ENCODE measurements at places on chromosomes 5 and 9.

DNA sequence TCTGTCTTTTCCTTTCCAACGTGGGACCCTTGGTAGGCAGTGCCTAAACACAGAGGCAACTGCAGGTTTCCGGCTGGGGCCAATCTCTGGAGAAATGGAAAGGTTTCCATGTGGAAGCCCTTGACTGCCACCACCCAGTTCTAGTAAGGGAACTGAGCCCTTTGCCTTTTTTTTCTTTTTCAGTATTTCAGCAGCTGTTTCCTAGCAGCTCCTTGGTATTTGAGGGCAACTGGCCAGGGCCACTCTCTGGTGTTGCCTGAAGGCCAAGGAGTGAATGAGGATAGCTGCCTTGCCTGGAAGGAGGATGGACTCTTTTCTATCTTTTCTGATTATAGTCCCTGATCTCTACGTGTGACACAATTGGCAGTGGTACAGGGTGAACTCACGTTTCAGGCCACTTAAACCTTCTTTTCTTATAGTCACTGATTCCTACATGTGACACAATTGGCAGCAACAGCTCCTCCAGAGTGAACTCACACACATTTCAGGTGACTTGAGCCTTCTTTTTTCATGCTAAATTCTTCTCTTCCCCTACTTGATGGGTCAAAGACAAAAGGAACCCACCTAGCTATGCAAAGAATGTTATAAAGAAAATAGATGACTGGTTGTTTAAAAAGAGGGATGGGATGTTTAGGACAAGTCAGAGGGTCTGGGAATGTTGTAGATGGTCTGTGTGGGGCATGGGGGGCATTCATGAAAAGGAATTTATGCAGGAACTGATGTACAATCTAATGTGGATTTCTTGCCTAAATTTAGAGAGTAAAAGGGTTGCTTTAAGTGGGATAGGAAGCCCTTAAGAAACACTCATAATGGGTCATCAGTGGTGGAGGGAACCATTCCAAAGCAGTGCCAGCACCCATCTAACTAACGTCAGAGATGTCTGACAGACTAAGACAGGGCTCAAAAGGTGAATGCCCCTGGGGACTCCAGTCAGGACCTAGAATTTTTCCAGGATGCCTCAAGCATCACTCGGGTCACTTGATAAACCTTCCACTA is 190.1 kb downstream of the TMEM232 start:
- peak; percentile 9 for DNase-seq

GRCh38 chr9:112200711-112201110 is 25.6 kb upstream of the SUSD1 start:
- no peak for DNase-seq

DNA sequence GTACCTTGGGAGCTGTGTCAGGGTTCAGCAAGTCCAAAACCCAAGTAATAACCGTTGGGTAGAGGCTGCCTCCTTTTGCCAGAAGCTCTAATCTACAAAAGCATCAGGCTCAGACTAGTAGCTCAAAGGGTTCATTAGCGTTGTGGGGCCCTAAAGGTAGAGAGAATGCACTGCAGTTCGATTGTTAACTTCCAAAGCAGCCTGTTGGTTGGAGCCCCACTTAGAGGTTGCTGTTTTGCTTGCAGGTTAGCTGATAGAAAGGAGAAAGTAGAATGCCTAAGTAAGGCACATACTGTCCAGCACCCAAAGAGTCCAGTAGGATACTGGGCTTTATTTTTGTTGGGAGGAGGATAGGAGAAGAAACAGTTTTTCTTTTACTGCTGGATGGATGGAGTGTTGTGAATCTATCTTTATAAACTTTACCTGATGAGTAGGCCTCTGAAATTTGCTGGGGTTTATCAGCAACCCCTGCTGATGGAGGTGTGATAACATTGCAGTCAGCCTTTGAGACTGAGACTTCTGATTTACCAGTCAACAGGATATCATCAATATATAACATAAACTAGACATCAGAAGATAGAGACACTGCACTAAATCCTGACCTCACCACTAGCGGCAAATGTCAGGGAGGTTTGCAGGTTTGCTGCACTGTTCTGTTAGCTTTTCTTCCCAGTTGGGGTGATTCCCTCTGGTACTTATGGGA is 34.8 kb downstream of the ZNF131 start:
- DNase-seq = no peak

- peak; percentile 61 for DNase-seq
These were observed 363.0 kb upstream of the RIOK2 start for GRCh38 chr5:97545886-97546535.

- DNase-seq = no peak
These were observed 177.1 kb downstream of the NFIB start for GRCh38 chr9:14136646-14137370.

DNA sequence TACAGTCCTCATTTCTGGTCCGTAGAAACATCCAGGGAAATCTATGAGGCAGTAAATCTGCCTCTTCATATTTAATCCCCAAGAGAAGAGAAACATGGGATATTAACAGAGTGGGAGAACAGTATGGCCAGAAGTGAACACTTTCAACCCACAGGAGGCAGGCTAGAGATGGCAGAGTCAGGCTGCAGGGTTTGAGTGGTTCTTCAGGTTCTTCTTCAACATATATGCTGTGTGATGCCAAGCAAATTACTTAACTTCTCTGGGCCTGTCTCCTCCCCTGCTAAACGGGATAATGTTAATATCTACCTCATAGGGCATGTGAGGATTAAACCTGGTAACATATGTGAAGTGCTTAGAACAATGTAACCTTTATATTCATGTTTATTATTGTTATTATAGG is 321.8 kb downstream of the PSAT1 start:
- no peak for DNase-seq
